Mammary epithelial cell (primary cell): ENCODE measurements at places on chromosomes 2 and 18. TPM values are rescaled to one million over a fixed set of nuclear protein-coding genes. Genes with fewer than 3 reads are reported as not detected.

HK2 gene
- total RNA-seq: 13.0 TPM

HNMT gene
- total RNA-seq: 7.3 TPM

SIX3 gene
- not detected for total RNA-seq

TBR1 gene
- under 0.01 TPM for total RNA-seq

CABLES1 gene
- total RNA-seq: 2.8 TPM

LINC00305 gene
- total RNA-seq: not detected

ARMC9 gene
- 20.7 and 25.0 TPM in 2 replicates for total RNA-seq

GLI2 gene
- under 0.01 TPM for total RNA-seq

SPDYA gene
- total RNA-seq: 1.0 TPM

MARCO gene
- total RNA-seq: not detected

RGPD3 gene
- total RNA-seq: 0.07 TPM in 1 of 2 replicates, not detected in the other

CD28 gene
- not detected in 2 replicates for total RNA-seq

TMEM182 gene
- 6.5 TPM for total RNA-seq

OTX1 gene
- 1.0 TPM for total RNA-seq

DSG4 gene
- total RNA-seq: 0.28 TPM in 1 of 2 replicates, not detected in the other

IL36B gene
- not detected in 2 replicates for total RNA-seq

CCDC74B gene
- total RNA-seq: 2.7 TPM

C1QL2 gene
- total RNA-seq: not detected in 2 replicates

MRO gene
- total RNA-seq: not detected

RNU2-63P gene
- total RNA-seq: 6.8 TPM in 1 of 2 replicates, not detected in the other

UXS1 gene
- total RNA-seq: 41.2 and 43.8 TPM in 2 replicates

ZNF521 gene
- not detected in 2 replicates for total RNA-seq

EN1 gene
- total RNA-seq: 0.33 TPM

UGT1A9 gene
- not detected for total RNA-seq

GALR1 gene
- not detected in 2 replicates for total RNA-seq

CYBRD1 gene
- 62.8 TPM for total RNA-seq

SEPTIN10 gene
- 133 TPM for total RNA-seq

RIT2 gene
- total RNA-seq: not detected in 2 replicates

LYPD6B gene
- 0.33 and 2.1 TPM in 2 replicates for total RNA-seq

ZDBF2 gene
- 13.3 and 18.7 TPM in 2 replicates for total RNA-seq

GAREM1 gene
- 7.1 and 9.0 TPM in 2 replicates for total RNA-seq

DSC3 gene
- 125 and 160 TPM in 2 replicates for total RNA-seq

SERPINB13 gene
- 4.8 and 12.4 TPM in 2 replicates for total RNA-seq

FEV gene
- total RNA-seq: not detected in 2 replicates

MC2R gene
- total RNA-seq: not detected in 2 replicates

IAH1 gene
- total RNA-seq: 26.3 TPM

B4GALT6 gene
- 7.2 TPM for total RNA-seq

RRM2 gene
- 4.0 TPM for total RNA-seq

IL37 gene
- total RNA-seq: not detected in 2 replicates

ABI2 gene
- total RNA-seq: 43.2 and 54.4 TPM in 2 replicates

KIF5C gene
- under 0.01 TPM for total RNA-seq

SLC5A7 gene
- total RNA-seq: not detected

PTPRM gene
- total RNA-seq: 65.8 TPM

CHST9 gene
- not detected in 2 replicates for total RNA-seq

GORASP2 gene
- 94.9 and 113 TPM in 2 replicates for total RNA-seq

CRYGC gene
- 0.52 TPM in 1 of 2 replicates, not detected in the other for total RNA-seq

TM4SF20 gene
- not detected in 2 replicates for total RNA-seq
